Anterior cingulate cortex (tissue), 58 donors: ENCODE measurements at places on chromosomes 7 and 10.

DNA sequence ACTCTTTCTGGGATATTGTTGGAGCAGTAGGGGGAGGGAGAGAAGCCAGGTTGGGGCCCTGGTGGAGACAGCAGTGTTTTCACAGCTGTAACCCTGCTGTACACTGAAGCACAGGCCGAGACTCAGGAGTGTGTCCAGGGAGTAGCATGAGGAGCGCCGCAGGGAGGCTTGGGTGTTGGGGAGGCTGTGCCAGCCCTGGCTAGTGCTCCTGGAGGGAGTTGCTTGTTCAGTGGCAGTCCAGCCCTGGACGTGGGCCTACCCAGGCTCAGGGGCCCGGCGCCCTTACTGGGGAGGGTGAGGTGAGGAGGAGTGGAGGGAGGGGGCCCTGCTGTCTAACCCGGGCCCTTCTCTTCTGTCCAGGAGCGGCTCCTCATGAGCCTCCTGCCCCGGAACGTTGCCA is 35.9 kb downstream of the ADCY1 start:
- no peak for DNase-seq

- no peak for DNase-seq
These were observed 48.3 kb upstream of the PAX2 start for GRCh38 chr10:100697070-100697469.

DNA sequence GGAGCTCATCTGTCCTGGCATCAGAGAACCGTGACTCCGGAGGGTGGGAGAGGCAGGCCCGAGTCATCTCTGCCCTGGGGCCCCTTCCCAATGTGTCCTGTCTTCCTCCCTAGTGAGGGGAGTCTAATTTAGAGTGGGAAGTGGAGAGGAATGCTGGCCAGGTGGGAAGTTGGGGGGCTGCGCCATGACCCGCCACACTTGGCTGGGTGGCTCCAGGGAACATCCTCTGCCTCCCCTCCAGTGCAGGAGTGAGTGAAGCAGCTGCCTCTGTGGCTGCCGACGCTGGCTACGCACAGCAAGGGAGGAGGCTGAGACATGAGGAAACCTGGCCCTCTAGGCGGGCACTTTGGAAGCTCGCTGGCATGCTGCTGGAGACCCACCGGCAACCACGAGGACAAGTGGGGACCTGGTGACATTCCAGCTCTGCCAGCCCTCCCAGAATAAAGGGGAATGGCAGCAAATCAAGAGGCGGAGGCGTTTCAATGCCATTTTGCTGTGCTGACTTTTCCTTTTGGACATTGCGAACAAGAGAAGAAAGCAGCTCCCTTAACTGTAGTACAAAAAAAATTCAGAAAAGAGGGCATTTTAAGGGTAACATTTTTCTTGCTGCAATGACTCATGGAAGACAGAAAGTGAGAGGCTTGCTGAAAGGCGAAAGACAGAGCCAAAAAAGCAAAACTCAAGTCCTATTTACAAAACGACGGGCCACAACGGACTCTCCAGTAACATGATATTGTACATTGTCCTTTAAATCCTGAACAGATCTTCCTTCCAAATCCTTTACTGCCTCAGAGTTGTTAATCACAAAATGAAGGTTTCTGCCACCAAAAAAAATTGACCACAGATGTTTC is 121.2 kb upstream of the PITRM1 start:
- no peak for DNase-seq

GRCh38 chr7:123553159-123553558 is 4.5 kb downstream of the NDUFA5 start:
- DNase-seq = no peak

DNA sequence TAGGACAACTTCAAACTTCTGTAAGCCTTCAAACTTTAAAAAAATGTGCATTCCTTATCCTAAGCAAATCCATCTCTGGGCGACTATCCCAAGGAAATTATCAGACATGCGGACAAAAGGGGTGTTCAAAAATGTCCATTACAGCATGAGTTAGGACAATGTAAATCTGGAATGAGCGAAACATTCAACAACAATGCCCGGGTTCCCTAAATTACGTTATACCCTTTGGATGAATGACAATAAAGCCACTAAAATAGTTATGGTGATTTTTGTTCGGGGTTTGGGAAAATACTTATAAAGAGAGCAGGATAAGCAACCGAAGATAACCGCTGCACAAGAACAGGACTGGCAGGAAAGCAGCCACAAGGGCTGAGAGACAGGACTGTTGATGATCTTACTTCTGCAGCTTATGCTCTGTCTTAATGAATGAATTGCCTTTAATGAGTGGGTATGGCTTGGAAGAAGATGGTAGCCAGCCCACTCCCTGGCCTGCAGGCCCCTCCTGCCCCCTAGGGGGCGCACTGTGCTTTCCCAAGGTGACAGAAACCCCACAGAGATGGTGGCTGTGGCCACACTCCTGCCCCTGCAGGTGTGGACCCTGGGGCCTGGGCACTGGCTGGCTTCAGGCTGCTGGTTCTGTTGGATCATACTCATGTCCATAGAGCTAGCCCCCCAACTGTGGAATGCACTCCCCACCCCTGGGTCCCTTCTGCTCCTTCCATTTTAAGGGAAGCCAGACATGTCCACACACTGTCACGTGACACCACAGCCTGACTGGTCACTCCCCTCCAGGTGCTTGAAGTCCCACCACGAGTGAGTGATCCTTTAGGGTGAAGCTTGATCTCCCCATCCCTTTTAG is 45.0 kb downstream of the ZCCHC24 start:
- DNase-seq = peak; percentile 38

DNA sequence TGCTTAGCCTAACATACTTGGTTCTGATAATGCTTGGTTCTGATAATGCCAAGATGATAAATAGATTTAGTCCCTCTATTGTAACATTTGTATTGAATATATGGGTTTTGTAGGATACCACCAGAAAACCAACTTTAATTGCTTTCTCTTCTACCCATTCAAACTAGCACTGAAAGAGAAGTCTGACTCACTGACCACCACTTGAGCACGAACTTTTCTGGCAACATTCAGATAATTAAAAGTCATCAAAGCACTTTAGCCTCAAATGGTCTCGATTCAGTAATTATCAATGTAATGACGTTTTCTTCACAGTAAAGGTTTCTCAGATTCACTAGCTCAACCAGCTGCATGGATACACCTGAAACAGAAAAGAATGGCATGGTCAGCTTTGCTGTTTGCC is 63.0 kb downstream of the HDAC9 start:
- DNase-seq = no peak

DNA sequence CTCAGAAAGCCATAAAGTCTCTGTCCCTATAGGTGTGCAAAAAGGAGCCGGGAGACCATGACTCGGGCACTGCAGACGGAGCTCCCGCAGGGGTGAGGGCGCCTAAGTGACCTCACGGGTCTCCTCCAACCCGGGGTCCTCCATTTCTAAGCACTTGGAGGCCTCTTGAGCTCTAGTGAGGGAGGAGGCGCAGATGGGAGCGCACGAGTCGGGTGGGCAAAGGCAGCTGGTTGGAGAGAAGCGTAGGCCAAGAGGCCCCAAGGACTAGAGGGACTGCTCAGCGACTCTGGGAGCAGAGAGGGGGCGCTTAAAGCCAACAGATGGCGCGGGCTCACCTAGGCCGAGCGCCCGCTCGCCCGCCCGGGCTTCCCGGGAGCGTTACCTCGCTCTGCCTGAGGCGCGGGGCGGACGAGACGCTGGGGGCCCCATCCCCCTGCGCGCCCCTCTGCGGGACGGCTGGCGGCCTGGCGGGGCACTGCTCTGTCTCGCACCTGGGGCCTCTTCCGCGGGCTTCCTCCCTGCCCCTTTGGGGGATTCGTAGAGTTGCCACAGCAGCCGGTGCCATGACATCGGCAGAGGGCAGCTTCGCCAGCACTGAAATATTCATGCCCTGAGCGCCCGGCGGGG is 523 bp upstream of the CDH23 start:
- no peak for DNase-seq

- DNase-seq = no peak
These were observed 34.3 kb downstream of the CFAP46 start for GRCh38 chr10:132907821-132908620.
